ENCODE measurements at places on chromosomes 16 and 17.
A peak's percentile ranks its signal among the peaks of the same experiment; 100 is the strongest.

DNA sequence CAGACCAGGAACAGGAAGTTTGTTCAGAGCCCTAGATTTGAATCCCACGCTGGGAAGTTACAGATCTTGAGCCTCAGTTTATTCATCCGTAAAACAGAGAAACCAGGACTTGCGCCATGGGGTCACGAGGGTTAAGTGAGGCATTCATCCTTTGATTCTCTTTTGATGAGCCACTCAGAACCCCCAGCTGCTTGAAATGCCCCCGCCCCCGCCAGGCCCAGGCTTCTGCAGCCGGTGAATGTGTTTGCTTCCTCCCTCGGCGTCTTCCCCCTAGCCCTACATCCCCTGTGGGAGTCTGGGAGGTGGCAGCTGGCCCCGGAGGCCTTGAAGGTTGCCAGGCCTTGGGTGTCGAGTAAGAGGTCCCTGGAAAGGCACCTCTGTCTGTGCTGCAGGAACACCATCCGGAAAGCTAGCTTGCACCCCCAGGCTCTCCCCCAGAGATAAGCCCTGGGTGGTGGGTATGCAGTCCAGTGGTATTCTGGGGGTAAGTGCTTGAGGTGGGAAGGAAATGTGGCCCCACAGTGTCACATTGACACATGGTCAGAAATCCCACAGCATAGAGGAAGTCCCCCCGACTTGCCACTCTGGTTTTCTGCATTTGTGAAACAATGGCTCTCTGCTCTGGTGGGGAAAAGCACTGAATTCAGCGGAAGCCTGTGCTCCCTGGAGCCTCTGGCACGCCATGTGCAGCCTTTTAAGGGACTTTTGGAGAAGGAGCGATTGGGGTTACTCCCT, 14.9 kb downstream of the IRF8 start:
- no peak for DNase-seq

- DNase-seq = no peak
Measured at GRCh38 chr17:63996430-63997182, 1.5 kb upstream of the PRR29 start.

DNA sequence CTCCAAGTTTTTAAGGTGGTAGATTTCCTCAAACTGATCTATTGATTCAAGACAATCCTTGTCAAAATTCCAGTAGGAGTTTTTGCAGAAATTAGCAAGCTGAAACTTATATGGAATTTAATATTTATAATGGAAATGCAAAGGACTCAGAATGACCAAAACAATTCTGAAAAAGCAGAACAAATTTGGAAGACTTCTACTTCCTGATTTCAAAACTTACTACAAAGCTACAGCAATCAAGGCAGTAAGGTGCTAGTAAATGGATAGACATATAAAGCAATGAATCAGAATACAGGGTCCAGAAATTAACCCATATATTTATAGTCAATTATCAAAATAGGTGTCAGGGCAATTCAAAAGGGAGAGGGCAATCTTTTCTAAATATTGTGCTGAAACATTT, 11.8 kb upstream of the IL21R start:
- no peak for DNase-seq

DNA sequence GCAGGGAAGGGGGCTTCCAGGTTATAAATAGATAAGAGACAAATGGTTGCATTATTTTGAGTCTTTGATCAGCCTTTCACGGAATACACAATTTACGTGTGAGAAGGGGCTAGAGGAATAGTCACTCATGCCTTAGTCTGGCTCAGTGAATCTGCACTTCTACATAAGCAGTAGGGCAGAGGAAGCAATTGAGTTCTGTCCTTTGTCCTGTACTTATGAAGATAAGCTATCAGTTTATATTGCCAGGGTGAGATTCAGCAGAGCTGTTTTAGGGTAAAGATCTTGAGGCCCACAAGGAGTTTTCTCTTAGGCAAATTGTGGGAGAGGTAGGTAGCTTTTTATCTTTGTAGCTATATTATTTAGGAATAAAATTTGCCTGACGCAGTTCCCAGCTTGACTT, 33.3 kb downstream of the TOM1L1 start:
- no peak for DNase-seq

- DNase-seq = no peak
Measured at GRCh38 chr16:69131167-69131838, 1.1 kb downstream of the CHTF8 start.

GRCh38 chr17:42886283-42887176, 14.1 kb upstream of the G6PC1 start:
- no peak for DNase-seq

DNA sequence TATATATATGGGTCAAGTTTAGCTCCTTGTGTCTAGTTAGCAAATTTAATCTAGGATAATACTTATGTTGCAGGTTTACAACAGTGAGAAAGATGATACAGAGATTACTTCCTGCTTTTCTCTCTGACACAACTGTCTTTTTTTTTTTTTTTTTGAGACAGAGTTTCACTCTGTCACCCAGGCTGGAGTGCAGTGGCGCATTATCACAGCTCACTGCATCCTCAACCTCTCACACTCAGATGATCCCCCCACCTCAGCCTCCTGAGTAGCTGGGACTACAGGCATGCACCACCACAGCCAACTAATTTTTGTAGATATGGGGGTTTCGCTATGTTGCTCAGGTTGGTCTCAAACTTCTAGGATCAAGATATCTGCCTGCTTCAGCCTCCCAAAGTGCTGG, 706.9 kb upstream of the SOX9 start:
- no peak for DNase-seq

GRCh38 chr17:17064322-17064721, 22.1 kb downstream of the MPRIP start:
- no peak for DNase-seq

DNA sequence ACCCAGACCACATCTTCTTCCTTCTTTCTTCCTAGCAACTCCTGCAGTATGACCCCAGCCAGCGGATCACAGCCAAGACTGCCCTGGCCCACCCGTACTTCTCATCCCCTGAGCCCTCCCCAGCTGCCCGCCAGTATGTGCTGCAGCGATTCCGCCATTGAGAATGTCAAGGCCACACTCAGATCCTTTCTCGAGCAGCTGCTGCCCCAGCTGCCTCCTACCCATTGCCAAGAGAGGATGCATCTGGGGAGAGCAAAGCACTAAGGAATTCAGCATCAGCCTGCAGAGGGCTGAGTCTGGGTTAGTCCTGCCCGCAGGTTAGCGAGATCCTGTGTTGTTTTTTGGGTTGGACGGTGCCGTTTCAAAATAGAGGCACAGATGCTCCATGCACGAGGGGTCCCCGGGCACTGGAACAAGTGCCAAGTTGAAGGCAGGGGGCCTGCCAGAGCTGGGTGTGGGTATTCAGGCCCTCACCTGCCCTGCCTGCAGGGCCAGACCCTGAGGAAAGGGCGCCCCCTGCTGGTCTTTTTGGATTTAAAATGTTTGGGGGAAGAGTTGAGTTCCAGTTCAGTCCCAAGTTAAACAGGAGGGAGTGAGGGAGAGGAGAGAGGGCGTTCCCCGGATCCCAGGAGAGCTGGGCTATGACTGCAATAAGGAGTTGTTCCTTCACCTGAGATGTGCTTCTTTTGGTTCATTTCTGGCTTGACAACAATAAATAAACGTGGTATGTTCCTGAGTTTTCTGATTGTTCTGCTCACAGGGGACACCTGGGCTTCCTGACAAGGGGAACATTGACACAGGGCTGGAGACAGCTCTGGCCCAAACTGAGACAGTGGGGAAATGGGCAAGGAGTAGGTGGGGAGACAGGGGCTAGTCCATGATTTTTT, 4.9 kb downstream of the CDK3 start:
- DNase-seq = peak; percentile 68

- no peak for DNase-seq
Measured at GRCh38 chr16:1913327-1914083, 4.7 kb downstream of the HS3ST6 start.

DNA sequence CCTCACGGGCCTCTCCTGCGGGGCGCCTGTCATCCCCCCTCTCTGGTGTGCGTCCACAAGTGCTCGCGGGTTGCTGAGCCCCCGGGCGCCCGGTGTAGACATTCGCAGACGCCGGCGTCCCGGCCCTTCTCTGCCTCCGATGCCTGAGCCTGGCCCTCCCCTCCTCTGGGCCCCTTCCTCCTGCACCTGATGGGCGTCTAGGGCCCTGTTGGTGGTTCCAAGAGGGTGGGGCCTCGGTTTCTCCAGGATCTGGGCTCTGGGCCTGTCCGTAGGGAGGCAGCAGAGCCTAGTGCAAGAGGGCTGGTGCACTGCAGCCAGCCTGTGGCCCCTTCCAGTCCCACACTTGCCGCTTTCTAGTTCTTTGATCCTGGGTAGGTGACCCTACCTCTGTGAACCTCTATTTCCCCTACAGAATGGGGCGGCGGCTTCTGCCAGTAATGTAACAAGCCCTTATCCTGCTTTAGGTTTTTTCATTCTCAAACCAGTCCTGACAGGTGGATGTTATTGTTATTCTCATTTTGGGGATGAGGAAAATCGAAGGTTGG, 623 bp downstream of the E4F1 start:
- no peak for DNase-seq

DNA sequence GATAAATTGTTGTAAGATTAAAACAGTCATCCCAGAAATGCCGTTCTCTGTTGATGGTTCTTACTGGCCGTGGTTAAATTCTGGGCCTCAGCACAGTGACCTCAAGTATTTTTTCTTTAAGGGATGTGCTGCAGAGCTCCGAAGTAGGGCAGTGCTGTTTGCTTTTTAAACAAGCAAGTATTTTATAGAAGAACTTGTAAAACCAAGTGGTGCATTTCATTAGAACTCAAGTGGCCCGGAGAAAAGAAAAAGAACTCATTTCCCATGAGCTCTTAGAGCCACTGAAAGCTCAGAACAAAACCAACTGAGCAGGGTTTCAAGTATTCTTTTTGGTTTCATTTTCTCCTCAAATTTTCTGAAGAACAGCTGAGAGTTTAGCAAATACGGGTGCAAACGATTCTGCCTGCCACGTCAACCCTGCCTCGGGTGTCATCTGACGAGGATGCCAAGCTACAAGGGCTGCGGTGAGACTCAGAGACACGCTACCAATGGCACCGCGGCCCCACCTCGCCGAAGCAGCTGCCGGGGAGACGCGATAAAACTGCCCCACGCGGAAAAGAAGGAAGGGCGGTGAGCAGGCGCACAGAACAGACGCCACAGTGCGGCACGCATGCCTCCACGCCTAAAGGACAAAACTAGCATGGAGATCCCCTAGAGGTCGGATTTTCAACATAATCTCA, 6.3 kb downstream of the LMF1 start:
- DNase-seq = peak; percentile 45

DNA sequence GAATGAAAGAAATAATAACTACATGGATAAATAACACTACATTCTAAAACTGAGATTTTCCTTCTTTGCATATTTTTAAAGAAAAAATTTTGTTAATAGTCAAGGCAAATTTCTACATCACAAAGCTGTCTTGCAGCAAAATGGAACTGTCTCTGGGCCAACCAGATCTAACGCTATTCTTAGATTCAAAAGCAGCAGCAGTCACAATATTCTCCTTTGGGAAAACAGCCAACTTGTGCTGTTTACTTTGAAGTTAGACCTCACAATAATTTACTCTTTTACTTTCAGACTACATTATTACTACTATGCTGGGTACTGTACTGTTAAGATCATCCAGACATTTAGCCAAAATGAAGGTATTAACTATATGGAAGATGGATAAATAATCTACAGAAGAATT, 189.1 kb downstream of the CEP112 start:
- no peak for DNase-seq

- DNase-seq = peak; percentile 16
Measured at GRCh38 chr17:51147650-51148049, 5.7 kb upstream of the NME1 start.

- DNase-seq = no peak
Measured at GRCh38 chr17:46027048-46027975, 28.3 kb downstream of the STH start.

DNA sequence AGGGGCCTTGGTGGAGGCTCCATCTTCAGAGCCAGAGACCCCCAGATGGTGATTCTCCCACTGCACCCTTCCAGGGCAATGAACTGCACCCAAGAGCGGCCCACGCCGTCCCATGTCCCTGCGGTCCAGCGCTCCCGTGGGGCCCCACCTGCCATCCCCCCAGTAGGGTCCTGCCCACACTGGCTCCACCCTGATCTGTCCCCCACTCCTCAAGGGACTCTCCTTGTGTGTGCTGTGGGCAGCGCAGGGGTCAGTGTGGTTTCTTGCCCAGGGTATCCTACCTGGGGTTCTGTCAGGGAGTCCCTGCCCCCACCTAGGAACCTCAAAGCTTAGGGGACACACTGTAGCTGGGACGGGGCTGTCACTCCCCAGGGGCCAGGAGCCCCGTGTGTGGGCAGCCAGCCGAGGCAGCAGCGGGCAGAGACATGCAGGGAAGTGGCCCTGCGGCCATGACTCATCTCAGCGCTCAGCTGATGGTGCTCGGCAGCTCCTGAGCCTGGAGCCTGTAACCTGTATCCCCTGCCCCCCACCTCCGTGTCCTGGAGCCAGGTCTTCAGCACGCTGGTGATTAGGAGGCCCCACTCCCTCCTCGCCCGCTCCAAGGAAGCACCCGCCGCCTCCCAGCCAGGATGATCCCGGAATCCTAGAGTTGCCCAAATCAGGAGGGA, 35.7 kb upstream of the SSTR5 start:
- DNase-seq = no peak

DNA sequence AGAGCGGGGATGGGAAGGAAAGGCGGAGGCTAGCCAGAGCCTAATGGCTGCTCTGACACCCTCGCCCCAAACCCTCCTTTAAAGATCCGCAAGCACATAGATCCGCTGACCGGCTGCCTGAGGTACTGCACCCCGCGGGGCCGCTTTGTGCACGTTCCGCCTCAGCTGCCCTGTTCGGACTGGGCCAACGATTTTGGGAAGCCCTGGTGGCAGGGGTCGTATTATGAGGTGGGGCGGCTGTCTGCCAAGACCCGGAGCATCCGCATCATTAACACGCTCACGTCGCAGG, 663 bp downstream of the CYB5D1 start:
- no peak for DNase-seq

DNA sequence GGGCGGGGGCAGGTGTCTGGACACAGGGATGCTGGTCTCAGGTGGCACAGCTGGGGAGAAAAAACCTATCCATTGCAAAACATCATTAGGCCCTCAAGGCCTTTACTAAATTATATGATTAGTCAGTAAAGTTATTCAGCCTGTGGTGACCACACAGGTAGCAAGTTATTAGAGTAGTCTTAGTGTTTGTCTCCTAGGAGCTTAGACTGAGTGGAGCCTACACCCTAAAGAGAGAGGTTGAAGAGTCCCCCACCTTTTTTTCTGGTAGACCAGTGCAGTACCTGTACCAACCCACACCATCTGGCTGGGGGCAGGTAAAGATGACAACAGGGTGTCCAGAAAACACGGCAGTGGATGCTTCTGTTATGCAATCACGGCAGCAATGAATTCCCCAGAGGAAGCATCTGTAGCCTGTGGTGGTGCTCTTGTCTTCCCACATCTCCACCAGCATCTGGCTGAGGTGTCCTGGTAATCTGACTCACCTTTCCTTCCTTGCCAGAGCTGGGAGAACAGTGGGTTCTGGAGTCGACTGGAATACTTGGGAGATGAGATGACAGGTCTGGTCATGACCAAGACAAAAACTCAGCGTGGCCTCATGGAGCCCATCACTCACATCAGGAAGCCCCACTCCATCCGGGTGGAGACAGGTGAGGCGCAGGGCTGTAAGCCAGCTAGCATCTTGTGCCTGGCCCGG, 11.0 kb downstream of the MYCBPAP start:
- no peak for DNase-seq
